ENCODE measurements at places on chromosomes 2 and 18. TPM values are rescaled to one million over a fixed set of nuclear protein-coding genes. Genes with fewer than 3 reads are reported as not detected.
A peak's percentile ranks its signal among the peaks of the same experiment; 100 is the strongest.

CDH19 gene
- 187 TPM for total RNA-seq

FABP1 gene
- total RNA-seq: not detected

PARD3B gene
- 47.4 TPM for total RNA-seq

DARS1 gene
- 56.5 TPM for total RNA-seq

ZNF804A gene
- total RNA-seq: 0.42 TPM

TRMT61B gene
- total RNA-seq: 9.0 TPM

DNA sequence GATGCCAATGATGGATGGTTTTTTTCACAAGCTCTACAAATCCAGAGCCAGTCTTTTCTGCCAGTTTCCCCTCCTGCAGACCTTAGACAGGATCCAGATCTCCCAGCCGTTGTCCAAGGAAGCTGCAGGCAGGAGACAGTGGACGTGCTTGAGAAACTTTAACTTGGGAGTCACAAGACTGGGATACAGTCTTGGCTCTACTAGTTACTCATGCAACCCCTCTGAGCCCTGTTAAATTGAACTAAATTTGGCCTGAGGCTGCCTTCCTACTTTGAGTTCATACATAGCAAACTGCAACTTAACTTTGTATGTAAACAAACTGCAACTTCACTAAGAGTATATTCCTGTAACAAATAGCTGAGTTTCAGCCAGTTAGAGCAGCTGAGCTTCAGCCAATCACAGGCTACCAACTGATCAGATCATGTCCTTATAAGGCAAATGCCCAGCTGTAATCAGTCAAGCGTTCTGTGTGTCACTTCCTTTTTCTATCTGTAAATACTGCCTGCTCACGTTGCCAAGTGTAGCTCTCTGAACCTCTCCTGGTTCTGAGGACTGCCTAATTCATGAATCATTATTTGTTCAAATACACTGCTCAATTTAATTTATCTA, 140.9 kb downstream of the CAPN13 start:
- no peaks in the 10 kb centered on the region for H3K4me1 ChIP-seq
- no peak overlapping the region for H3K4me3 ChIP-seq
- no peak overlapping the region for H3K27ac ChIP-seq
- no peak for DNase-seq

- H3K36me3 ChIP-seq: no peaks in the 10 kb centered on the region
- no peak for DNase-seq
These were observed 59.2 kb downstream of the TGFA start for GRCh38 chr2:70494293-70494886.

GRCh38 chr18:62338446-62339105, 13.5 kb downstream of the TNFRSF11A start:
- peaks cover 5% of the 10 kb centered on the region for H3K27me3 ChIP-seq
- DNase-seq: no peak
- no peaks in the 10 kb centered on the region for H3K4me1 ChIP-seq

DNA sequence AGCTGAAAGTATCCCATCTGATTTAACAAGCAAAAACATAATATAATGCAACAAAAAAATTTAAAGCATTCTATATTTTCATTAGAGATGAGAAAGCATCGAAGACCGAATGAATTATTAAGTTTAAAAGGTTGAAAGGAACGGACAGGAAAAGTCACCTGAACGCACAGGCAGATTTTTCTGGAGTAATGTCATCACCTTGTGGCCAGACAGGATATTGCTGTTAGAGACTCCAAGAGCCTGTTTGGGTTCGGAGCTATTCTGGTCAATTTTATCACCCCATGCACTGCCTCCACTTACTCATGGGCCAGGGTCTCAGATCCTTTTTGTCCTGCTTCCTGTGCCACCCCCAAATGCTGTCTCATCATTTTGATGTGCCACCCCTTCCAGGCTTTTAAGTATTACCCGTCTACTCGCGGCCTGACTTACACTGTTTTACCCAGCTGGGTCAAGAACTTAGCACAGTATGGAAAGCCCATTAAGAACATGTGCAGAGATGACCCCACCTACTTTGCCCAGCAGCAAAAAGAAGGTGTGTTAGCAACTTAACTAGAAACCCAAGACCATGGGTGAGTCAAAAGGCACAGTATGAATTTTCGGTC, 27.3 kb downstream of the GKN2 start:
- DNase-seq: peak; percentile 66
- H3K4me1 ChIP-seq: no peaks in the 10 kb centered on the region
- H3K4me3 ChIP-seq: no peak overlapping the region
- H3K27me3 ChIP-seq: no peaks in the 10 kb centered on the region
- H3K36me3 ChIP-seq: no peaks in the 10 kb centered on the region

- no peaks in the 10 kb centered on the region for H3K36me3 ChIP-seq
- no peak for DNase-seq
These were observed 680 bp upstream of the LBH start for GRCh38 chr2:30230497-30231211.

GRCh38 chr2:53067056-53067455, 700.5 kb upstream of the CHAC2 start:
- H3K4me1 ChIP-seq: no peaks in the 10 kb centered on the region
- H3K27me3 ChIP-seq: no peaks in the 10 kb centered on the region
- H3K4me3 ChIP-seq: no peak overlapping the region
- DNase-seq: no peak
- H3K27ac ChIP-seq: no peak overlapping the region

- no peak for DNase-seq
- no peaks in the 10 kb centered on the region for H3K27me3 ChIP-seq
- no peaks in the 10 kb centered on the region for H3K36me3 ChIP-seq
These were observed 162.5 kb upstream of the ALPP start for GRCh38 chr2:232216028-232216427.

DNA sequence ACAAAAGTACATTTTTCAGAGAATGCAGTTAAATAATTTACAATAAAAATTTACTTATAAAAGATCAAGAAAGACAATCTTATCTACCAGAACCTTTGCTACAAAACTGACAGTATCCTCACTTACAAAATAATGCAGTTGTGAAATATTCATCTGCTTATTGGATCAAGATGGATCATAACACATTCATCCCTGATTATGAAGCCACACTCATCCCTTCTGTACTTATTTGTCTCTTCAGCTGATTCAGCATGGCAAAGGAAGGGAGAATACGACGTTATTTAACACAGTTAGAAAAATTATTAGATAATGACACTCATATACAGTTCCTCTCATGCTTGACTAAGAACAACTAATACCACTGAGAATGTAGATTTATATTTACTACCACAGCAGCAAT, 46.4 kb downstream of the TCF4 start:
- H3K27ac ChIP-seq: no peak overlapping the region
- H3K4me1 ChIP-seq: no peaks in the 10 kb centered on the region
- no peak overlapping the region for H3K4me3 ChIP-seq

DNA sequence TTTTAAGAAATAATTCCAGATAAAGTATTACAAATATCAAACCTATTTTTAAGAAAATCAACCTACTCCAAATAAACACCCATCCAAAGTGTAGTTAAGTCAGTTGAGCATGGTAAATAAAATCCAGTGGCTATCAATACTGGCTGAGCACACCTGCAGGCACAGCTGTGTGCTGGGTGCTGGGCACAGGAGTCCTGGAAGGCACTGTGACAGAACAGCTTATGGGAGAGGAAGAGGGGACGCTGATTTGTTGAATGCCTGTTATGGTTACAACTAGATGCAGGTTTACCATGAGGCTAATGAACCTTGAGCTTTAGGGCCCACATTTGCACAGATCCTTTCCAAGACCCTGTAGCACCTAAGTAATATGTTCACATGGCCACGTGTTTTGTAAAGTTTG, 202.7 kb downstream of the MTX2 start:
- no peaks in the 10 kb centered on the region for H3K36me3 ChIP-seq
- no peaks in the 10 kb centered on the region for H3K27me3 ChIP-seq
- no peaks in the 10 kb centered on the region for H3K4me1 ChIP-seq
- H3K27ac ChIP-seq: no peak overlapping the region

DNA sequence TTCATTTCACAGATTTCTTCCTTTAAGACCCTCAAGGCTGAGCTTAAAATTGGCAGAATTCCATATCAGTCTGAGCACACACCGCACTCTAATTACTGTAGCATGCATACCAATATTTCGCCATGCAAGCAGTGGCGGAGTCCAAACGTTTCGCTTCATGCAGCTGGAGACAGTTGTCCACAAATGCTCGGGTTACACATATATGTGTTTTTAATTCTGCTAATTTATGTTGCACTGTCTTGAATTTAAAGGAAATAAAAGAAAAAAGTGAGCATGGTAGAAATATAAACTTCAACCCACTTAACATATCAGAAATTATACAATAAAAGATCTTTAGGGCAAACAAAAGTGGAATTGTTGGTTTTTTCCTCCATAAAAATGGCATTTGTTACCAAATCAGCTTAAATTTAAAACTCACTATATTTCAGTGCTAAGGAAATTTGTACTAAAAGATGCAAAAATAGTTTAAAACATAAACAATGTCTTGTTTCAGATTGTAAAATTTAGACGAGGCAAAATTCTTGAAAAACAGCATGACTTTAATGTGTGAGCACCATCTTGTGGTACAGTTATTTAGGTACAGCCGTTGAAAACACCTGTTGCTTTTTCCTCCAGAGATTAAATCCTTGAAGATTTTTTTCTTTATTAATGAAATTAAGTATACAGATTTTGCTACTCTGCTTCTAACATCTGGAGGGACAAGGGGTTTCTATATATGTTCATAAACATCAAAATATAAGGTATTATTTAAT, 24.1 kb upstream of the KANSL1L start:
- H3K4me3 ChIP-seq: peak overlapping the region; percentile 4
- peaks cover 11% of the 10 kb centered on the region for H3K4me1 ChIP-seq
- DNase-seq: no peak
- H3K27ac ChIP-seq: no peak overlapping the region
- no peaks in the 10 kb centered on the region for H3K27me3 ChIP-seq

- H3K36me3 ChIP-seq: no peaks in the 10 kb centered on the region
- H3K4me3 ChIP-seq: no peak overlapping the region
- no peak overlapping the region for H3K27ac ChIP-seq
- no peaks in the 10 kb centered on the region for H3K4me1 ChIP-seq
- H3K27me3 ChIP-seq: no peaks in the 10 kb centered on the region
- no peak for DNase-seq
These were observed 272.6 kb upstream of the ERBB4 start for GRCh38 chr2:212811036-212811805.

GRCh38 chr2:227817850-227818674, 4.4 kb downstream of the CCL20 start:
- H3K27ac ChIP-seq: peak overlapping the region; percentile 37
- no peak overlapping the region for H3K4me3 ChIP-seq
- H3K4me1 ChIP-seq: no peaks in the 10 kb centered on the region
- H3K36me3 ChIP-seq: no peaks in the 10 kb centered on the region
- DNase-seq: peak; percentile 71
- H3K27me3 ChIP-seq: no peaks in the 10 kb centered on the region

DNA sequence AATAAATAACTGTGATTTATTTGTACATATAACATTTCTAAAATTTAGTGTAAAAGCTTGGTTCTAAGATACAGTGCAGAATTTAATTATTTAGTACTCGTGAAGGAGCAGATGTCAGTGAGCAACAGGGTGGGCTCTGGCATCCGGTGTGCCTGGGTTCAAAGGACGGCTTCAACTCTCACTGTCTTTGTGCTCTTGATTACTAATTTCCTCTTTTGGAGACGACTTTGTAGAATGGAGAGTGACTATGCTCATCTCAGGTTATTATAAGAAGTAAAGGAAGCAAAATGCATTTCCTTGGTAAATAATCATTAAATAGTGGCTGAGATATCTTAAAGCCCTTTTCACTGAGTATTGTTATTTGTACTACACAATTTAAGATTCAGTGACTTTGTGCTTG, 271.7 kb downstream of the ASXL3 start:
- no peak for DNase-seq
- no peaks in the 10 kb centered on the region for H3K27me3 ChIP-seq
- no peaks in the 10 kb centered on the region for H3K36me3 ChIP-seq
- H3K4me3 ChIP-seq: no peak overlapping the region
- no peaks in the 10 kb centered on the region for H3K4me1 ChIP-seq

- no peak for DNase-seq
- H3K4me1 ChIP-seq: no peaks in the 10 kb centered on the region
- H3K4me3 ChIP-seq: no peak overlapping the region
These were observed 180.9 kb upstream of the TWIST2 start for GRCh38 chr2:238667008-238667407.

All from tibial nerve (tissue), 4 donors.